ENCODE measurements at places on chromosomes 4 and X.
A peak's percentile ranks its signal among the peaks of the same experiment; 100 is the strongest.

DNA sequence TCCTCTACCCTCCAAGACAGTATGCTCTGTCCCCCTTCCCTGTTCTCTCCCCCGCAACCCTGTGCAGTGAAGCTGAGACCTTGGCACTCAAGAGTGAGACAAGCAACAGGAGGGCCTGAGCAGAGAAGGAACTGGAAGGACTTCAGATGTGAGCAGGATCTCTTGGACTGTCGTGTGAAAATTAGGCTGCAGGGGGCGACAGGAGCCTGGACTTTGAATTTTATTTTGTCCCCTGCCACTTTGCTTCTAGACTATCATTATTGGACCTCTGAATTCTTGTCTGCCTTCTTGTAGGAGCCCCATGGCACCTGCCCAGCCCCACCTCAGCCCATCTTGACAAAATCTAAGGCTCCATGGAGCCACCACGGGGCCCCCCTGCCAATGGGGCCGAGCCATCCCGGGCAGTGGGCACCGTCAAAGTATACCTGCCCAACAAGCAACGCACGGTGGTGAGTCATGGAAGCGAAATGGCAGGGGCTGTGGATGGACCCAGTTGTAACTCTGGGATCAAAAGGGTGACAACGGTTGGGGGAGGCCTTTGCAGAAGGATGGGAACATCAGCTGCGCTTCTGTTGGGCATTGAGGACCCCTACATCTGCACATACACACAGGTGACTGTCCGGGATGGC lies 1.7 kb downstream of the ARAF start:
- DNase-seq: peak; percentile 47

- DNase-seq: no peak
Measured at GRCh38 chr4:167084321-167084720, 150.0 kb downstream of the SPOCK3 start.

DNA sequence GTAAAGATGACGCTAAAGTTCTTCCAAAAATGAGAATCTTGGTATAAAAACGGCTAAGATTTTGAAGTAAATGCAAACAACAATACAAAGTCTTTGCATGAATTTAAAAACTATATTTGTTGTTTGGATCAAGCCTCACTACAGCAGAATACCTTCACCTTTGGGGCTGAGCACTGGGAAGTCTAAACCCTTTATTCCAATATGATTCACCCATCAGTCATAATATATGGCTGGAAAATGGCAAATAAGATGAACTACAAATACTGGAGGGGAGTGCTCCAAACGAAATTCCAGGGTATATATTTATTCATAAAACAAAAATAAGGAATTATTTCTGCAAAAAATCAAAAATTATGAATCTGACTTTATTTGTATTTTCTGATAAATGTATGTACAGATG lies 138.4 kb downstream of the SCFD2 start:
- no peak for DNase-seq

DNA sequence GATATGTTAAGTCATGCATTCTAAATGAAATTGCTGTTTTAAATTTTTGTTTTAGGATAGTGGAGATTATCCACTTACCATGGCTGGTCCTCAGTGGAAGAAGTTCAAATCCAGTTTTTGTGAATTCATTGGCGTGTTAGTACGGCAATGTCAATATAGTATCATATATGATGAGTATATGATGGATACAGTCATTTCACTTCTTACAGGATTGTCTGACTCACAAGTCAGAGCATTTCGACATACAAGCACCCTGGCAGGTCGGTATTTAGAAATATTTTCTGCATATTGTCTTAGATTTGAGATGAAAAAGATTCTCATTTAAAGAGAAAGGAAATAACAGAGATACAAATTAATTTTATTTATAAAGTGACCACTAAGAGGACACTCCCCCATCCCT lies 83.6 kb downstream of the STAG2 start:
- peak; percentile 21 for DNase-seq

DNA sequence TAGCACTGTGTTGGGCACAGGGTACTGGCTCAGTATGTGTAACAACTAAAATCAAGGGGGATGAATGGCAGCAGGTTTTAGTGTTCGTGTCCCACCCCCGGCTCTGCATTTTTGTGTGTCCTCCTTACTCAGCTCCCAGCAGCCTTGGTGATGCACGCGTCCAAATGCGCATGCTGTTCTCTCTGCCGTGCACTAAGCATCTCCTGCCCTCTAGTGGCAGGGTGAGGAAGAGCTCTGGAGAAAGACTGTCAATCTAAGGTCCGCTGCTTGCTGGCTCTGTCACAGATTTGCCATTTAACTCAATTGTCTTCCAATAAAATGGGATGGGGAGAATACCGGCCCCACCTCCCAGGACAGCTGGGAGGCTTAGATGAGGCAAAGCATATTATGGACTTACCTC lies 61.4 kb downstream of the WFS1 start:
- peak; percentile 38 for DNase-seq

- DNase-seq: peak; percentile 40
Measured at GRCh38 chrX:10726647-10727046, 106.3 kb upstream of the MID1 start.

DNA sequence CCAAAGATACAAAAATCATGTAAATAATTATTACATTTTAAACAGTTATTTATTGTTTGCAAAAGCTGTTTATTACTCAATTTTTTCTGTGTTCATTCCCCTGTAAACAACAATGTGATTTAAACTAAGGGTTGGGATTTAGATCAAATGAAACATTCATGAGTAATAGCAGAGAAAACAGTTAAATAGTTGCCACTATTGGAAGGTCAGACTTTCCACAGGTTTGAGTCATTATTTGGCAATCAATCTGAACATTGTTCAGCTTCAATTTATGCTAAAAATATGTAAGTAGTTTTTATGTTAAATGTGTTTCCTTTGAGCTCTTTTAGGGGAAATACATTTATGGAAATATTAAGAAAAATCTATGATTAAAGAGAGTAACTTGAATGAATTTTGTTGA lies 144.9 kb downstream of the STIM2 start:
- DNase-seq: peak; percentile 85

- DNase-seq: peak; percentile 79
Measured at GRCh38 chr4:177461606-177462005, 19.4 kb upstream of the AGA start.

DNA sequence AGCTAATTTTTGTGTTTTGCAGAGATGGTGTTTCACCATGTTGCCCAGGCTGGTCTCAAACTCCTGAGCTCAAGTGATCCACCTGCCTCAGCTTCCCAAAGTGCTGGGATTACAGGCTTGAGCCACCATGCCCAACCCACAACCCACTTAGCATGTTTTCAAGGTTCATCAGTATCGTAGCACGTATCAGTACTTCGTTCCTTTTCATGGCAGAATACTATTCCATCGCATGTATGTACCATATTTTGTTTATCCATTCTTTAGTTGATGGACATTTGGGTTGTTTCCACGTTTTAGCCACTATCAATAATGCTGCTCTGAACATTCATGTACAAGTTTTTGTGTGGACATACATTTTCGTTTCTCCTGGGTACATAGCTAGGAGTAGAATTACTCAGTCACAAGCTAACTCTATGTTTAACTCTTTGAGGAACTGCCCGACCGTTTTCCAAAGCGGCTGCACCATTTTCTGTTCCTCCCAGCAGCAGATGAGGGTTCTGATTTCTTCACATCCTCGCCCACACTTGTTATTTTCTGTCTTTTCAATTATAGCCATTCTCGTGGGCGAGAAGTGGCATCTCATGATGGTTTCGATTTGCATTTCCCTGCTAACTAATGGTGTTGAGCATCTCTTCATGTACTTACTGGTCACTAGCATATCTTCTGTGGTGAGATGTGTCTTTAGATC lies 32.5 kb downstream of the MAN2B2 start:
- DNase-seq: no peak

- peak; percentile 40 for DNase-seq
Measured at GRCh38 chr4:122450847-122451246, 5.7 kb downstream of the IL2 start.

GRCh38 chrX:106802388-106803275 lies at the start of gene TBC1D8B:
TSS of gene TBC1D8B (plus strand) at chrX:106802673. CDS start at chrX:106802854, 181 bp downstream.
- DNase-seq: peak; percentile 89

DNA sequence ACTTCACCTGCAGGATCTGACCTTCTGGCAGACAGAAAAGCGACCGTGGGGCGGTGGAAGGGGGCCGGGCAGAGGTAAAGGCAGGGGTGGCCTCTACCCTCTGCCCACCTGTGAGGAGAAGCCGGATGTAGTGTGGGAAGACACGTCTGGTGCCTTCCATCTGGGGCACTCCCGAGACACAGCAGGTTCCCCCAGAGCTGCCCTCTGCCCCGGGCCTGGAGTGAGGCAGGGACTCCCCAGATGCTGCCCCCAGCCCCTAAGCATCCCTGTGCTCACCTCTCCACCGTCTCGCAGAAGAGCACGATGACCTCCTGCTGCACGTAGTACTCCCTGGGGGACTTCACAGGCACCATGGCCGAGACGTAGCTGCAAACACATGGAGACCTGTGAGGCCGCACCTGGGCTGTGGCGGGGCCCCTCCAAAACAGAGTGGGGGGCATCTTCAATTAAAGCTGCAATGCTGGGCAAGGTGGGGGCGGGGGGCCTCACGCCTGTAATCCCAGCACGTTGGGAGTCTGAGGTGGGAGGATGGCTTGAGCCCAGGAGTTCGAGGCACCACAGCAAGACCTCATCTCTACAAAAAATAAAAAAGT lies 75.3 kb upstream of the MXD4 start:
- no peak for DNase-seq

GRCh38 chr4:113950207-113950606 lies 29.2 kb downstream of the ARSJ start:
- DNase-seq: no peak

GRCh38 chrX:120768681-120769080 lies 107.0 kb downstream of the CT47B1 start:
- peak; percentile 79 for DNase-seq

GRCh38 chr4:102492531-102493241 lies 8.5 kb upstream of the NFKB1 start:
- DNase-seq: peak; percentile 32

DNA sequence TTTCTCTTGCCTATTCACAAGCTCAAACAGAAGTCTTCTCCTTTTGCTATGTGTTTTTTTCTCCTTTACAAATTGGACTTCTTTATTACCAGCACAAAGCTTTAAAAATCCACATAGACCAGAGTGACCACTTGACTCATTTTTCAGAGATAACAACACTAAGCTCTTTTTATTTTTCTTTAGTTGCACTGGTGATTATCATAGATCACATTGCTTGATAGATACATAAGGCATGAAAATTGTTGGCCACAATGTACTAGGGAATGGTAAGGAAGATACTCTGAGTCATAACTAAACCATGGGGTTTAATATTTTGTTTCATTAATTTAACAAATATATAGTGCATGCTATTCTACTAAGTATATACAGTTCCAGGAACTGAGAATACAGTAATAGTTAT lies 159.0 kb downstream of the GASK1B start:
- peak; percentile 61 for DNase-seq
